ENCODE measurements at places on chromosomes 1 and 21.

GRCh38 chr21:33063907-33064622 lies 5.9 kb upstream of the OLIG1 start:
- DNase-seq: no peak

DNA sequence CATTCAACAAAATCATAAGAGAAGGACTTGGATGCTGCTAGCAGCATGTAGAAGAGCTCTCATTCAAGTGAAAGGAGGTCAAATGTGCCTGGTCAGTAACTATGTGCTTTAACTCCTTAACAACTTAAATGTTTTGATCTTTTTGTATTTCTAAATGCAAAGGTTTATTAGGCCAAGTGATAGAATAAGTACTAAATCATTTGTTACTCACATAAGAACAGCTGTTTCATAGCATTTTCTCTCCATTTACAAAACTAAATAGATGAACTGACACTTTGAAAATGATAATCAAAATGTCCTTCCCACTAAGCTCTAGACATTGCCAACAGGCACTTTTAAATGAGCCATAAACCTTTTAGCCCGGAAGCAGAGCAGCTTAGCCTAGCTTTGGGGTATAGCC lies 254.3 kb upstream of the PRMT6 start:
- no peak for DNase-seq

DNA sequence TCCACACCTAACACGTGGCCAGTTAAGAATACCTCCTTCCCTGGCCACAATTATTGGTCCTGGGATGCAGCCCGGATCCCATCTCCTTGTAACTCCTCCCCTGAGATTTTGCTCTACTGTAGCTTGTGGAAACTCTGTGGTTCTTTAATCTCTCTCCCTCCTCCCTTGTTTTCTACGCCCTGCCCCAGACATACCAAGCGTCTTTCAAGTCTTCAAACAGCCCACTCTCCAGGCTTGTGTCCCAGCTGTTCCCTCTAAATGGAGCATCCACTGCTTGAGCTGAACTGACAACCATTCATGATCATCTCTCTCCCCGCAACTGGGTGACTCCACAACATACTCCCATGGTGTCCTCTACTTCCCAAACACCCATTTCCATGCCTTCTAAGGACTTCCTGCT lies 111.6 kb downstream of the SIPA1L2 start:
- no peak for DNase-seq

DNA sequence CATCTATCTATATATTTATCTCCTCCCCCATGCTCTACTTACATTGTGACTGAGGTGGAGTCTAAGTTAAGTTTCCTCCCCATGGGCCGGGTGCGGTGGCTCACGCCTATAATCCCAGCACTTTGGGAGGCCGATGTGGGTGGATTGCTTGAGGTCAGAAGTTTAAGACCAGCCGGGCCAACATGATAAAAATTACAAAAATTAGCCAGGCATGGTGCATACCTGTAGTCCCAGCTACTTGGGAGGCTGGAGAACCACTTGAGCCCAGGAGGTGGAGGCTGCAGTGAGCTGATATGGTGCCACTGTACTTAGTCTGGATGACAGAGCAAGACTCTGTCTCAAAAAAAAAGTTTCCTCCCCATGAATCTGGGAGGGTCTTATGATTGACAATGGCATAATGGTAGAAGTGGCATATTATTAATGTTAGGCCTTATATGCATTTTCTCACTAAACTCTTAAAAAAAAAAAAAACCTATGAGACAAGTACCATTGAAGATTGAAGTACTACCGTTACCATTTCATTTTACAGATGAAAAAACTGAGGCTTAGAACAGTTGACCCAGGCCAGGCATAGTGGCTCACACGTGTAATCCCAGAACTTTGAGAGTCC lies 11.2 kb downstream of the F11R start:
- DNase-seq: no peak

GRCh38 chr1:162136760-162137159 lies 67.3 kb downstream of the NOS1AP start:
- DNase-seq: no peak

DNA sequence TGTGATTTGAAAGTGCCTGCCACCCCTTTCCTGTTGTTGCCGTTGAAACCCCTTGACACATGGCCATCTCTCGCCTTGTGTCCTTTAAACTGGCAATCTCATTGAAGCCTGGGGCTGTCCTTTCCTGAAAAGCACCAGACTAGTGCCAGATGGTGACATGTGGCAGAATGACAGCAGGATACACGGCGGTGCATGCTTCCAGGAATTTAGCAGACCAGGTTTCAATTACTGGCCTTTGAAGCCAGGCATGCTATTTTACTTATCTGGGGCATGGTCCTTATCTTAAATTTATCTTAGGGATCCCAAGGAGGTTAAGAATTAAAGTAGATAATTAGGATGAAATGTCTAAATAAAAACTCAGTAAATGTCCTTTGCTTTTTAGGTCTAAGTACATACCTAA lies 15.2 kb downstream of the PLPPR4 start:
- no peak for DNase-seq

DNA sequence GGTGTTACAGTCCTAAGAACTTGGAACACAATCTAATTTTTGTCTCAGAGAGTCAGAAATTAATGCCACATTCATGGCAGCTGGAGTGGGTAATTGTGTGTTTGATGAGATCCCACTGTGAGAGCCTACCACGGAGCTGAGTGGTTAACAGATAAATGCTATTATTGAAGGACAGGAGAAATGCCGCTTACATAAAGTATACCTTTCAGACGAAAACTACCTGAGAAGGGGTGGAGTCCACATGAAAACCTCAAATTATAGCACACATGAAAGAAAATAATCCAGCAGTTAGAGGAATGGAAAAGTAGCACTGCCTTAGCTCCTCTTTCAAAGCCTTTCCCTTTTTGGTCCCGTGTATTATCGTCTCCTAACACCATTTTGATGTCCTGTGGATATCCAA lies 133.0 kb downstream of the BACH1 start:
- DNase-seq: no peak

GRCh38 chr1:230199554-230199953 lies 132.5 kb downstream of the GALNT2 start:
- no peak for DNase-seq

Data from femur (tissue), 1 donor.